ENCODE measurements at places on chromosomes 2 and 18. TPM values are rescaled to one million over a fixed set of nuclear protein-coding genes. Genes with fewer than 3 reads are reported as not detected.
A peak's percentile ranks its signal among the peaks of the same experiment; 100 is the strongest.

Gene PMAIP1
- total RNA-seq: 0.58 TPM

Gene KATNAL2
- 5.4 TPM for total RNA-seq

Gene PKP4
- total RNA-seq: 47.6 TPM

Gene PROM2
- total RNA-seq: 1.4 TPM

Gene RAB6C
- total RNA-seq: 0.16 TPM

Gene FLACC1
- total RNA-seq: 11.8 TPM

- no peaks in the 10 kb centered on the region for H3K4me1 ChIP-seq
- no peak overlapping the region for H3K27ac ChIP-seq
- H3K36me3 ChIP-seq: no peaks in the 10 kb centered on the region
- no peaks in the 10 kb centered on the region for H3K27me3 ChIP-seq
- DNase-seq: no peak
Measured at GRCh38 chr18:29028560-29028959, 851.6 kb upstream of the CDH2 start.

- H3K4me1 ChIP-seq: no peaks in the 10 kb centered on the region
- H3K36me3 ChIP-seq: no peaks in the 10 kb centered on the region
- H3K4me3 ChIP-seq: no peak overlapping the region
- no peak for DNase-seq
- H3K27me3 ChIP-seq: peaks cover 16% of the 10 kb centered on the region
Measured at GRCh38 chr2:1949265-1949664, 204.9 kb upstream of the PXDN start.

DNA sequence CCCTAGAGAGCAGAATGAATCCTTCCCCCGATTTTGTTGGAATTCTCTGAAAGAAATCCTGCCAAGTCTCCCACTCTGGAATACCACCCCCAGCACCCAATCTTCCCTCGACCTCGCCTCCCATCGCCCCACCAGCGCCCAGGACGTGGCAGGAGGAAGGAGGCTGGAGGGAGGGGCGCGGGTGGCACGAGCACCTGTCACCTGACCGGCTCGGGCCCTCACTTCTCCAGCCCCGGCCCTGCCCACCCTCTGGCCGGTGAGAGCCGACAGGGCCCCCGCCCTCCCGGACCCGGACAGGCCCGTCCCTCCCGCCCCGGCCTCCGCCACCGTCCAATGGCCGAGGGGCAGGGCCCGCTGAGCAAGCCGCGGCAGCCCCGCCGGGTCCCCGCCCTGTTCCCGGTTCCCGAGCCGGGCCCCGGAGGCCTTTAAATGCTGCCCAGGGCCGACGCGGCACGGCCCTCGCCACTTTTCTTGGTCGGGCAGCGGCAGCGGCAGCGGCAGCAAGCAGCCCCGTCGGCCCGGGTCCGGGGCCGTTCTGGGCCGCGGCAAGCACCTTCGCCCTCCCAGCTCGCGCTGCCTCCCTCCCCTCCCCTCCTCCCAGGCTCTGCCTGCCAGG lies at the start of gene LGALSL:
TSS of gene LGALSL (plus strand) at position 393 of the 616 bp plus-strand sequence. CDS start 384 bp downstream, outside the sequence.
- H3K27me3 ChIP-seq: no peaks in the 10 kb centered on the region
- peak; percentile 78 for DNase-seq
- peak within 1 kb of the TSS; percentile 96 for H3K27ac ChIP-seq
- H3K4me1 ChIP-seq: peaks cover 43% of the 10 kb centered on the region
- peaks cover 29% of the 10 kb centered on the region for H3K36me3 ChIP-seq
- H3K4me3 ChIP-seq: peak within 1 kb of the TSS; percentile 87

DNA sequence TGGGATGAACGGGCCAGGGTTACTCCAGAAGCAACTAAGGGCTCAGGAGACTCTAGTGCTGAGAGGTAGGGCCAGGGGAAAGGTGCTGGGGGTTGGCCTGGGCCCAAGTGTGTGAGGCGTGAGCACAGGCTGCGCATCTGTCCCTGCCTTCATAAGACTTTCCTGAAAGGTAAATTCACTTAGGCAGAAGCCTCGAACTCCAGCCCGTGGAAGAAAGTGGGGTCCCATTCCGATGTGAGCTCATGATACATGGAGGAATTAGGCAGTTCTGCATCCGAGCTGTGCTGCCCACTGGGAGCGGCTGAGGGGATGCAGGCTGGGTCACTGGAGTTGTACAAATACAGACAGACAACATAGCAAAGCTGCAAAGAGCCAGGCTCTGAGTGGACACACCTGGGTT lies 16.2 kb downstream of the PARD6G start:
- DNase-seq: no peak
- H3K4me3 ChIP-seq: no peak overlapping the region
- H3K27ac ChIP-seq: no peak overlapping the region
- no peaks in the 10 kb centered on the region for H3K27me3 ChIP-seq
- no peaks in the 10 kb centered on the region for H3K36me3 ChIP-seq
- H3K4me1 ChIP-seq: no peaks in the 10 kb centered on the region

GRCh38 chr2:55876429-55877086 lies 47.0 kb downstream of the EFEMP1 start:
- H3K4me3 ChIP-seq: no peak overlapping the region
- peak overlapping the region; percentile 37 for H3K27ac ChIP-seq
- no peaks in the 10 kb centered on the region for H3K36me3 ChIP-seq
- H3K4me1 ChIP-seq: peaks cover 29% of the 10 kb centered on the region

- H3K36me3 ChIP-seq: peaks cover 82% of the 10 kb centered on the region
- H3K4me1 ChIP-seq: no peaks in the 10 kb centered on the region
- no peak for DNase-seq
- no peaks in the 10 kb centered on the region for H3K27me3 ChIP-seq
- no peak overlapping the region for H3K4me3 ChIP-seq
Measured at GRCh38 chr2:241584436-241584835, 25.9 kb downstream of the BOK start.

DNA sequence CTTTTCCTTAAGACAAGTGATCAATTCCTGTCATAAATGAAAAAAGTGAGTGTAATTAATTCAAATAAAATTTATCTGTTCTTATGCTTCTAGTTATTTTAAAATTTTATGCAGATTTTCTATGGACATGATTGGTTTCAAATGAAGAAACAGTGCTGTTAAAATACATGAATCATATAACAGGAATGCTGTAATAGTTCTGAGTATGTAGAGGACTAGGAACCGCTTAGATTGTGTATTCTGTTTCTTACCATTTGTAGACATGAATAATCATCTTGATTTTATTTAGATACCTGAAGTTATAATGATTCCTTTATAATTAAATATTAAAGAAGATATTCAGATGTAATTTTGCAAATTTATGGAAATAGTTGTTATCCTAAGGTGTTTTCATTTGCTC lies 3.5 kb downstream of the ACTR2 start:
- DNase-seq: no peak
- peaks cover 84% of the 10 kb centered on the region for H3K4me1 ChIP-seq
- no peak overlapping the region for H3K27ac ChIP-seq
- H3K27me3 ChIP-seq: no peaks in the 10 kb centered on the region

DNA sequence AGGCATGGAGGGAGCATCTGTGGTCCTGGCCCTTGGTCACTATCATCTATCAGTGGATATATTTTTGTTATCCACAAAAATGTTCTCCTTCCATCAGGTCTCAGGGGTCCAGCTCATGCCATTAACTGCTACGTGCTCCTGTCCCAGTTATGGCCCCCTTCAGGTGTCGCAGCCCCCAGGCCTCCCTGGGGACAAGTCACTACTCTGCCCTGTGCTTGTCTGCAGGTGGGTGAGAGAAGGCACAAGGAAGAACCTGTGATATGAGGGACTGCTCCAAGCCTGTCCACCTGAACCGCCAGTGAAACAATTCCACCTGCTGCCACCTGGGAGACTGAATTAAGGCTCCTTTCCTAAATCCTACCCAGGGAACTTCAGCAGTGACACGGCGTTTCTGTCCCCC lies 229.6 kb upstream of the ID2 start:
- H3K27me3 ChIP-seq: peaks cover 13% of the 10 kb centered on the region
- no peaks in the 10 kb centered on the region for H3K36me3 ChIP-seq
- H3K4me3 ChIP-seq: no peak overlapping the region
- no peak overlapping the region for H3K27ac ChIP-seq
- H3K4me1 ChIP-seq: peaks cover 13% of the 10 kb centered on the region

DNA sequence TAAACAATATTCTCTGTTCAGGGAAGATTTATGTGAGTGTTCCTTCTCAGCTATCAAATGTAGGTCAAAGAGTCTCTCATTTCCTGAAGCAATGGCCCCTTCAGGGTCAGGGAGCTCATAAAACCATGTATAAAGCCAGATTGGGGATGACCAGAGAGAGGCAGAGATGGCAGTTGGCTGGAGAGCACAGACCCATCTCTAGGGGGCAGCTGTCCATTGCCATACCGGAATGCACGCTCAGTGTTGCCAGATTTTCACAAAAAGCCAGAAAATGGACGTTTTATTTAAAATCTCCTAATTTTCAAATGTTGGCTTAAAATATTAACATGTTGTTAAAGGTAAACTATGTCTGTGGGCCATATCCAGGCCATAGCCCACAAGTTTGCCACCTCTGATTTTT lies 1920.7 kb upstream of the CELF4 start:
- H3K36me3 ChIP-seq: no peaks in the 10 kb centered on the region
- no peak overlapping the region for H3K4me3 ChIP-seq
- H3K27me3 ChIP-seq: no peaks in the 10 kb centered on the region
- no peak overlapping the region for H3K27ac ChIP-seq

- H3K27me3 ChIP-seq: peaks cover 24% of the 10 kb centered on the region
- no peaks in the 10 kb centered on the region for H3K36me3 ChIP-seq
- no peaks in the 10 kb centered on the region for H3K4me1 ChIP-seq
- no peak for DNase-seq
Measured at GRCh38 chr2:127034883-127035611, 71.9 kb downstream of the BIN1 start.

DNA sequence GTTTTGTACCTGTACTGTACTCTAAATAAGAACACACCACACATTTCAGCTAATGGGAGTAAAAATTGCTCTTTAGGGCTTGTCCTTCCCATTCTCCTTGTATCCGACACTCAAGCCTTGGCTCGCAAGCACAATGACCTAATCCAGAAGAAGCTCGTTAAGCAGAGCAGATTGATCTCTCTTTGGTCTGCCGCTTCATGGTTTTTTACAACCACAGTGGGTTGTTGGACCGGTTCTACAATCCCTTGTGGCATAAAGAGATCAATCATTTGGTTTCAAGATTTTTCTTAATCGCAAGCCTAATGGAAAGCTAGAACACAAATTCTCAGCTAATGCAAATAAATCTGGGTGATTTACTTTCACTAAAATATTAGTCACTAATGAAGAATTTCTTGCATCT lies 662.1 kb downstream of the LRP1B start:
- no peak for DNase-seq
- no peak overlapping the region for H3K27ac ChIP-seq
- H3K36me3 ChIP-seq: no peaks in the 10 kb centered on the region
- no peaks in the 10 kb centered on the region for H3K27me3 ChIP-seq

DNA sequence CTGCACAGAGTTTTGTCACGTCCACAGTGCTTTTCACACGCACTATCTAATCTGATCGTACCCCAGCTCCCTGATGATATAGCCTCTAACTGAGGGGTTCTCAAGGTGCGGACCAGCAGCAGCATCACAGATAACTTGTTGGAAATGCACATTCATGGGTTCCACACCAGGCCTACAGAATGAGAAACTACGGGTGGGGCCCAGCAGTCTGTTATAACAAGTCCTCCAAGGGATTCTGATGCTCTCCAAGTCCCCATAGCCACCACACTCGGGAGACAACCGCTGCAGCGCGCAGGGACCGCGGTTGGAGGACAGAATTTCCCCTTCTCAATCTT lies 745 bp upstream of the BZW1 start:
- DNase-seq: no peak
- H3K27ac ChIP-seq: peak overlapping the region; percentile 98
- H3K4me1 ChIP-seq: peaks cover 49% of the 10 kb centered on the region

DNA sequence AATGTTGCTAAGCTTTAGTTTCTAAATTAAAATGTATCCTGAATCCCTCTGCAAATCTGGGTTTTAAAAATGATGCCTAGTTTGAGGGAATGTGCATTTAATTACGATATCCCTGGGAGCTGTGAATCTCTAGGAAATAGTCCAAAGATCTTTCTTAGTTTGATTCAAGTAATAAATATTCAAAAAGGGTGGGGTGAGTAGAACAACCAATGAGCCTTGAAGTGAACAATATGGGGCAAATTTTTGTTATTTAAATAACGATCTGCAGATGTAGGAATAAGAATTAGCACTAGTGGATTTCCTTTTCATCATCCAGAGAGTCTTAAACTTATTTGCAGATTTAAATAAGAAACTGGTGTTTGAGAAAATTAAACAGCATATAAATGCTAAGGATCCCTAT lies 106.3 kb downstream of the ACVR1 start:
- no peak overlapping the region for H3K27ac ChIP-seq
- H3K4me1 ChIP-seq: no peaks in the 10 kb centered on the region
- DNase-seq: no peak
- no peaks in the 10 kb centered on the region for H3K27me3 ChIP-seq
- no peak overlapping the region for H3K4me3 ChIP-seq

DNA sequence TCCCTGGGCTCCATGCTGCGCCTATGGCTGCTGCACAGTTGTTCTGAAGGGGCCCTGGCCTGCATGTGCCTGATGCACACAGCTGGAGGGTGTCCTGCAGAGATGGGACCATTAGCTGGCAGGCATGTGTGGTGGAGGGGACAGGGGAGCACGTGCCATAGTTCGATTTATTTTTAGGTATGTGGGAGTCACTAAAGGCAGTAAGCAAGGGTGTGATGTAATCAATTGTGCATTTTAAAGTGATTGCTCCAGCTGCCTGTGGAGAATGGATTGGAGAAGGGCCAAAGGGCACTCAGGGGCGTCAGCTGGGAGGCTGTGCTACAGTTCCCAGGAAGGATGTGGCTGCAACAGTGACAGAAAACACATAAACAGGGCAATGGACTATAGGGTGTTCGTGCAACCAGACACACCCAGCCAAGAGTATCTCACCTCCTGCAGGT lies 205.1 kb downstream of the ARL4C start:
- H3K4me1 ChIP-seq: peaks cover 25% of the 10 kb centered on the region
- peak; percentile 46 for DNase-seq
- H3K4me3 ChIP-seq: no peak overlapping the region
- H3K27me3 ChIP-seq: no peaks in the 10 kb centered on the region
- no peaks in the 10 kb centered on the region for H3K36me3 ChIP-seq
- peak overlapping the region; percentile 32 for H3K27ac ChIP-seq

GRCh38 chr2:85053802-85054201 lies 79.4 kb upstream of the TCF7L1 start:
- H3K36me3 ChIP-seq: peaks cover 52% of the 10 kb centered on the region
- DNase-seq: no peak
- peaks cover under 1% of the 10 kb centered on the region for H3K4me1 ChIP-seq
- H3K4me3 ChIP-seq: no peak overlapping the region
- H3K27ac ChIP-seq: no peak overlapping the region
- no peaks in the 10 kb centered on the region for H3K27me3 ChIP-seq

DNA sequence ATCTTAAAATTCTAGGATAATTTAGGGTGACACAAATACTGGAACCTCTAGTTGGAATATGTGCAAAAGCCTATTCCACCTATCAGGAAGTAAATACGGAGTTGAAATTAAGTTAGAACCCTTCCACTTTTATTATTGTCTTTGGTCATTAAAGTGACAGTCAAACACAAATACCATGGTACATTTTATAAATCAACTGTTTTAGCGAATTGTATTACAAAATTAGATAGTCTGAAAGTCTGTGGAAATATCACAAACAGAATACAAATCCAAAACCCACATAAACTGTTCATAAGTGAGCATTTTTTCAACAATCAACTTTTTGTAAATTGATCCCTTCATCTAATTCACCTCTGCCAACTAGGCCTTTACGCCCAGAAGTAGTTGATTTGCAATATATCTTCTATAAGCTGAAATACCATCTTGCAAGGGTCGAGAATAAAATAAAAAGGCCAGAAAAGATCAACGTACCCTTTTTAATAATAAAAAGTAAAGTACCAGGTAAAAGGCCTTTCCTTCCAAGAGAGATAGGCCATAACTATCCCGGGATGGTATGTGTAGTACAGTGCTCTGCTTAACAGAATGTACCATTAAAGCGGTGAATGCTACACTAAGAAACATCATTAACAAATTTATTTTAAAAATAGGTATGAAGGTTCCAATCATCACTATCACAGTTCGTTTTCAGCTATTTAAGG lies 1.3 kb downstream of the USP34 start:
- peak overlapping the region; percentile 100 for H3K27ac ChIP-seq
- H3K27me3 ChIP-seq: no peaks in the 10 kb centered on the region
- H3K36me3 ChIP-seq: no peaks in the 10 kb centered on the region
- H3K4me1 ChIP-seq: peaks cover 53% of the 10 kb centered on the region
- DNase-seq: no peak
- peak overlapping the region; percentile 99 for H3K4me3 ChIP-seq
